Nephron progenitor cell (in vitro differentiated cells): ENCODE measurements at places on chromosomes 2 and 18.

DNA sequence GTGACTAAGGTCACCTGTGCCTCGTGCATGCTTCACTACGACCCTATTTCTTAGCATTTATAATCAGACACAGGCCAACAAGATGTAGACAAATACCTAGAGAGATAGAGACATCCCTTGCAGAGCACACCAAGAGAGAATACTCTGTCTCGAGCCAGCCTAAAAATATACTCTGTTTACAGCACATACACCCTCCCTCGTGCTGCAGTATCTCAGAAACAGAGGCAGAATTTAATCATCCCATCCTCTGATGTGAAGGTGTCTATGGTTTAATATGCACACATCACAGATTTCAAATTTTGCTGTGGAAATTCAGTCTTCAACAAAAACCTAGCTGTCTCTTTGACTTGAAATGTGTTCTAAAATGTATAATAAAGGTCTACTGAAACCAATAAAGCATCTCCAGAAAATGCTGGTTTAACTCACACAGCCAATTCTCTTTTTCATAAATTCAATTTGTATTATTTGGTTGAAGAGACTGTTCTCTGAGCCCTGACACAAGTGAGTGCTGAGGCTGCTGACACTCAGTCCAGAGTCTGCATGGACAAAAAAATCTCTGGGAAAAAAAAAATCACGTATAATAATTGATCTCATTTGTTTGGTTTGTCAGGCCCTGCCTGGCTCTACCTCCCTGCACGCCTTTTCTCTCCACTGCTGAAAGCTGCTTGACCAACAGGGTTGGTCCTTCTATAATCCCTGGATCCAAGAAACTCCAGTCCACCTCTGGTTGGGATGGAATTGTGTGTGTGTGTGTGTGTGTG is 142.0 kb upstream of the FSHR start:
- DNase-seq, result no peak

DNA sequence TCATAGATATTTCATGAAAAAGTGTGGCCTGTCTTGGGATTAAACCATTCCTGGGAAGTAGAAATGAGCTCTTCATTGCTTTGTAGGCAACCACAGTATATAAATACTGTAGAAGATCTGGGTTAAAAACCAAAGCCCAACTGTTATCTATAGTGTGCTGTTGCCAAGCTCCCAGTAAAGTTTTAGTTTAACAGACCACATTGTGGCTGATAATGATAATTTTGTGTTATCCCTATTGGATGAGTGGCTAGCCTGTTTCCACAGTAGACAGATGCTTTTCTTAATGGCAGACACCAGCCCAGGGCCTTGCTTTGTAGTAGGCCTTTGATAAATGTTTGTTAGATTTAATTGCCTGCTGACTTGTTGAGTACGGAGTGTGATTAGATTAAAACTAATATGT is 52.1 kb downstream of the FMNL2 start:
- DNase-seq, result no peak

GRCh38 chr2:236162031-236162845 is 5.9 kb downstream of the GBX2 start:
- DNase-seq, result no peak

DNA sequence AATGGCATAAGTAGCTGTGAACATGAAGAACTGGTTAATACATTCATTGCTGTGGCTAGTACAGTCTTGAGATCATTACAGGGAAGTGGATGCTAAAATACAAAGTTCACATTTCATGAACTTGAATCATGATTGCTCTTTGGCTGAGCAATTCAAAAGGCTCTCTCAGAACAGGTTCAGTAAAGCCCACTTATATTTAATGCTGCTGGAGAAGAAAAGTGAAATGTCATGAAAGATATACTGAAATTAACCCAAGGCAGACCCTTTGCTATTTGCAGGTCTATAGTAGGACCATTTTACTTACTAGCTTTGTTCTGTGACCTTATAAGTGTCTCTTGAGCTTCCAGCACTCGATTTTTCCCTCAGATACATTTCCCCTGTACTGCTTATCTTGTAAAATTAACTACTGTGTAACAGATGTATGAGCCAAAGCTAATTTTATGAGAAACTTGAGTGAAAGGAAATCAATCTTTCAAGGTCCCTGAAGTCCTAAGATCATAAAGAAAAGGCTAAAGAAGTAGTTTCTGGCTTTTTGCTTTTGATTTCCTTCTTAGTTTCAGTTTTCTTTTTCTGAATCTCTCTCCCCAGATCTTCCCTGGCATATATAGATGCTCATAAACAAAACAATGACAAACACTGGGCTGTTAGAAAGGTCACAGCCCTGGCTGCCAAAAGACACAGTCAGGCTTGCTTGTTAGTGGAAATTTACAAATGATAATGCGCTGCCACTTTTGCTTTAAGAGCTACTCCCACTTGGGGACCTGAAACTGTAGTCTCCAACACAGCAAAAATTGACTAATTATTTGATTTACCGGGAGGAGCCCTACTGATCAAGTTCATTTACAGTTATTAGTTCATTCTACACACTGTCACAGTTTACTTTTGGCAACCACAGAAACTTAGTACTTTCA is 132.7 kb upstream of the XPO1 start:
- no peak for DNase-seq

DNA sequence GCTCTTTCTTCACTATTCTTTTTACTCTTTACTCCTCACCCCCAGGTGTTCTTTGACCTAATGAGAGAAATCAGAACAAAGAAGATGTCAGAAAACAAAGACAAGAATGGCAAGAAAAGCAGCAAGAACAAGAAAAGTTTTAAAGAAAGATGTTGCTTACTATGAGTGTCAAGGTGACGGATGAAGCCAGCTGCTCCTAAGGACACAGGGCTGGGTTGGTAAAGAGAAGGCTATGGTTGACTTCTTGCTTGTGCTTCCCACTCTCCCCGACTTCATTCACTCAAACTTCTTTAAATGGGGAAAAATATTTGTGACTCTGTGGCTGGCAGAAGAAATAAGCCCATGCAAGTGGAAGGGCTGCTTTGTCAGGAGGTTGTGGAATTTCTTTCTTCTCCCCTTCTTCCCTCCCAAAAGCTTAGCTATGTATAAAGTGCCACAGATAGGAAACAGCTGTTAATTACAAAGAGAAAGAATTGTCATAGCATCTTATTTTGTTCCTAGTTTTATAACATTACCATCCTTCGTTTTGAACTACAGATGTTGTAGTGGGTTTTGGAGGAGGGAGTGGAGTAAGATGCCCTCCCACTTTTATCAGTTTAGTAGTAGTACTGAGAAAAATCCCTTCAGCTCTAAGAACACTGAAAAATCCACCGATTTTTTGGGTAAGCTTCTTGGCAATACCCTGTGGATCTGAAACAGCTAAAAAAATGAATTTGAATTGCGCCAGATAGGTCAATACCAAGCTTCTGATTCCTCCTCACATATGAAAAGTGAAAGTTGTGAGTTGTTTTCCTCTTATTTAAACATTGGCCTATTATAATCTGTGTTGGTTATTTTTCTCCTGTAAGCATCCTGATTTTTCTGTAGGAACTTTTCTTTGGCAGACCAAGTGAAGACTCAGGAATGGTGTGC is 40.7 kb downstream of the RALB start:
- DNase-seq, result no peak

DNA sequence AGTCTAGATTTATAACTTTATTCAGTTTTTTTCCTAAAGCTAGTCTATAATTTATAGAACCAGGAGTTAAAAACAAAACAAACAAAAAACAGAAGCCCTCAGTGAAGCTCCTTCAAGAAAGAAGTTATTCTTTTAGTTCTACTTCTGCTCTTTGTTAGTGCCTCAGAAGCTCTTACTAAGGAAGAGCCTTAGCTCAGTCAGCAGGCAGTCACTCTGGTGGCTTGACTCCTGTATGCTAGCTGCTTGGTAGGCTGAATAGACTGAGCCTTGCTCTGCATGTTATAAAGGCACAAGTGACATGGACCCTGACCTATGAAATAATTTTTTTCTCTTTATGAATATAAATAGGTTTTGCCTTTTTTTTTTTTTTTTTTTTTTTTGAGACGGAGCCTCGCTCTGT is 24.8 kb downstream of the NCOA1 start:
- DNase-seq, result no peak

- no peak for DNase-seq
Observed at GRCh38 chr2:60811491-60812375, 55.7 kb downstream of the PAPOLG start.

- DNase-seq, result no peak
Observed at GRCh38 chr2:151730262-151730975, 3.9 kb downstream of the NEB start.

GRCh38 chr2:73920577-73921545 is 5.8 kb upstream of the DGUOK start:
- peak; percentile 67 for DNase-seq

GRCh38 chr2:75023666-75024455 is 65.4 kb downstream of the POLE4 start:
- no peak for DNase-seq

DNA sequence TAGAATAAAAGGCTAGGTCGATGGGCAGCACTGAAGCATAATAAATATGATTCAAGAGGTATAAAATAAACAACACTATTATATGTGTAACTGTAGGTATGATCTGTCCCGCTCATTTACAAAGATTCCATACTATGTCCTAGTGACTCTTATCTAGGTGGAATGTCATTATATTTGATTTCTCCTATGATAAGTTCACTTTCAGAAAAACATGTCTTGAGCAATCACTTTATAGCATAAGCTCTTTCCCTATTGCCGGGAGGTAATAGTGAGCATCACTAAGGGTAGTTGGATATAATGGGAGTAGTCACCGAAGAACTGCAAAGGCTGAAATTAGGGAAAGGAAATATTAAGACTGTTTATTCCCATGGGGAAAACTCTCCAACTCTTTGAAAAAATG is 330.3 kb upstream of the THUMPD2 start:
- no peak for DNase-seq

GRCh38 chr2:19933351-19933981 is 31.7 kb upstream of the TTC32 start:
- no peak for DNase-seq

DNA sequence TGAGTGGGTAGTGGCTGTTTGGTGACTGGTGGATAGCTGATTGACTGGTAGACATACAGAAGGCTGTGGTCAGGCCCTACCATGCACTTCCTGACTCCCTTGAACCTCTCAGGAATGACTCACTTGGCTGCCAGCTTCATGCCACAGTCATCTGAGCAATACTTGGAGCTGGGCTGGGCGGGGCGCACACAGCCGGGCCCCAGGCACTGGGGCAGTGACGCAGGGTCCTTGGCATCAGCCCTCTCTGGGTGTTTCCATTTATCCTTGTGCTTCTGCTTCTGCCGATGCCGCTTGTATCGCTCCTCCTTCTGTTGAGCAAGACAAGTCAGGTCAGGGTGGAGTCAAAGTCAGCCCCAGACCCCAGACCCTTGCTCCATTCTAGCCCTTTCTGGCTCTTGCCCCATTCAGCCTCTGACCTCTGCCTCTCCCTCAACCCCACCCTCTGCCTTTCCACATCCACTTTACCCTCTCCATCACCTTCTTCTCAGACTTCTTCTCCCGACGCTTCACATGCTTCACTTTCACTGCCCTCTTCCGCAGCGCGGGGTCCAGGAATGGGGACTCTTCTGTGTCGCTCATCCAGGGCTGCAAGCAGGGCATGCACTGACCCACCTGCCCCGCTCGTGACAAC is 3.0 kb upstream of the MBD1 start:
- DNase-seq, result no peak

- DNase-seq, result no peak
Observed at GRCh38 chr2:234203135-234203984, 152.9 kb downstream of the SPP2 start.

DNA sequence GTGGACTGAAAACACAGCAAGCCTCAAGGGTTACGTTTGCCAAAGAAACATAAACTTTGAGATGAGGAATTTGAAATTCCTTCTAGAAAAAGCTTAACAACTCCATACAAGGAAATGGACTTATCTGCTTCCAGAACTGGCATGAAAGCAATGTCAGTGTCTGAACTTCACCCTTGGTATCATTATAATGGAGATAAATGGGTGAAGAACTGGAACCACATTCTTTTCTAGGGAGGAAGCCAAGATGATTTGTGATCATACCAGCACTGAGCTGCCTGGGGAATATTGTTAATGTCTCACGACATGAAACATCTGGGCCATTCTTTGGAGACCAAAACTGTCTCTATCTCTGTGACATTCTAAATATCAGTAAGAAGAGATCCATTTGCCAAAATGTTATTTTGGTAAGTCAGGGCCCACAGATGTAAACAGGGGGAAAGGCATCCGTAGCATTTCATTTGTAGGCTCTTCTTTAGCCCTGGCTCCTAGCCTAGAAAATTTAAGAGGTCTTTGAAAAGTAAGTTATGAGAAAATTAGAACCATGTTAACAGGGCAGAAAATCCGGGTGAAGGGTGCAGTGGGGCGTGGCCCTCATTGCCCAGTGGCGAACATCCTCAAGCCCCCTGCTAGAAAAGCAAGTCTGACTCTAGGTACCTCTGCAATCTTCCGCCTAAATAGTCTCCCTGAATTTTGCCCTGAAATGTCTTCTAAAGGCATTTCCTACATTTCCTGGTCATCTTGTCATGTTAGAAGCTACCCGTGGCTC is 295.3 kb upstream of the EPAS1 start:
- DNase-seq, result no peak

DNA sequence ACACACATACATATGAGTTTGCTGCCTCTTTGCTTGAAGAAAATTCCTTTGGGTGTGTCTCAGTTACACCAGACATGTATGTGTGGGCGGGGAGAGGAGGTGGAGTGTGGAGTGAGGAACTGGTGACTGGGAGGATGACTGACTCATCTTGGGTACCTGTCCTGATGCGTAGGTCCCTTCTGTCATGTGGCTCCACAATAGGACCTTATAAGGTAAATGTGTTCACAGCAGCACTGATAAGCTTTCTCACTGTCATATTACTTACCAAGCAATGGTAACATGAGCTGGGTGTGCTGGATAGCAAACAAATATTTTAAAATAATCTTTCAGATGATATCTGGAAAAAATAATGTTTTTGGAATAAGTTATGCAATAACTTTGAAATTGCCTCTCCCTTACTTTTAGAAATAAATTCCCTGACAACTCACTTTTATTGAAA is 45.1 kb downstream of the SLC9A2 start:
- DNase-seq, result no peak

DNA sequence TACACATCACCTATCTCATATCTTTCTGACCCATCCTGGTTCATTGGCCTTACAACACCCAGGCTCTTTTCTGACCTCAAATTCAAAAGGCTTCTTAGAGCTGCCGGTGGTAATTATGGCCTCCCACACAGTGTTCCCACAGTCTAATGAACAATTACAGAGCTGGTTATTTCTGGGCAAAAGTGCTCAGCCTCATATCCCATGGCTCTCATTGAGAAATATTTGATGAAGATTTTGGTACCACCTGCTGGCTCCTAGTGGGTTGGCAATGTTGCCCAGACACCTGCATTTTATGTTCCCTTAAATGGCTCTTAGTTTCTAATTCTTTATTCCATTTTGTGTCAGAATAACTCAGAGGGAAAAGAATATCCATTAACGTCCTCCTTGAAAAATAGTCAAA is 20.1 kb upstream of the SCYGR2 start:
- no peak for DNase-seq

DNA sequence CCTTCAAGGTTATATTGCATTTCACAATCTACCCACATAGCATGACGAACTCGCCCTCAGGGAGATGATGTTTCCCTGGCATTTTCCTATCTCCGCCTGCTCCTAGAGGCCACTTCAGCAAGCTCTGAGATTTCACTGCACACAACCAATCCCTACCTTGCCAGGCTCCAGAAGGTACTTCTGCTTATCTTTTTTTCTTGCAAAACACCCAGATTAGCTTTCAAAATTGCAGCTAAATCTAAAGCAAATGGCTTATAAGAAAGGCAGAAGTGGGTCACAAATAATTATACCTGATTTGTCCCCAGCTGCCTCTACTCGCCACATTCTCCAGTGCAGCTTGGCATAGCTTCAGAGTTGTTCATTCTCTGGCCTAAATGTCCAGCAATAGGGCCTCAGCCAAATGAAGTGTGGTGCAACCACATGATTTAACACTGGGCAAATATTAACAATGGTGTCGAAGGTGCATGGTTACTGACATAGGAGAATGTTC is 32.4 kb upstream of the MRPL19 start:
- DNase-seq, result no peak
